Stimulated activated CD8-positive, alpha-beta memory T cell treated with anti-CD3 and anti-CD28 coated beads, Interleukin-7, amount 100 ng/mL, for 4 hours (primary cell): ENCODE measurements at places on chromosomes 6 and 20.

DNA sequence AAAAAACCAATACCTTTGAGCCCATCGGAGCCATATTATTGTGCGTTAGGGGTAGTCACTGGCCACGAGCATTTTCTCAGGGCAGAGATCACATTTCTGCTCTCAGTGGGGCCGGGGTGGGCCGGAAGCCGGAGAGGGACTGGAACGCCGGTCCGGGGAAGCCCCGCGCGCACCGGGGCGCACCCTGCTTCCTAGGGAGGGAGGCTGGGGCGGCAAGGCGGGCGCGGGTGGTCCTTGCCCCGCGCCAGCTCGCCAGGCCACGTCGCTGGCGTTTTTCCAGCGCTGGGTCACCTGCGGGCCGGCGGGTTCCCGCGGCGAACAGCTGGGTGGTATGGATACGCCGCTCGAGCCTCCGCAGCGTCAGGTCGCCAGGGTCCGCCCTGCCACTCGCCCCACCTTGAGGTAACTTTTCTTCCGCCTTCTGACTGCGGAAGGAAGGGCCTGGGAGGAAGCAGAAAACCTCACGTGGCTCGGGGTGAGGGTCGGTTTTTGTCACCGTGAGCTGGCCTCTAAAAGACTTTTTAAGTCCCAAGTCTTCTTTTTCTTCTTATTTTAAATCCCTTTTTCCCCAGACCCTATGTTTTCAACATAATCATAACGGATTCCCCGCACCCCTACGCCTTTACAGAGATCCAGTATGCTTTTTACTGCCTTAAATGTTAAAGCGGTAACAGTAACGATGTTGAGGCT lies 2.7 kb upstream of the EEF1A1 start:
- DNase-seq: peak; percentile 60

DNA sequence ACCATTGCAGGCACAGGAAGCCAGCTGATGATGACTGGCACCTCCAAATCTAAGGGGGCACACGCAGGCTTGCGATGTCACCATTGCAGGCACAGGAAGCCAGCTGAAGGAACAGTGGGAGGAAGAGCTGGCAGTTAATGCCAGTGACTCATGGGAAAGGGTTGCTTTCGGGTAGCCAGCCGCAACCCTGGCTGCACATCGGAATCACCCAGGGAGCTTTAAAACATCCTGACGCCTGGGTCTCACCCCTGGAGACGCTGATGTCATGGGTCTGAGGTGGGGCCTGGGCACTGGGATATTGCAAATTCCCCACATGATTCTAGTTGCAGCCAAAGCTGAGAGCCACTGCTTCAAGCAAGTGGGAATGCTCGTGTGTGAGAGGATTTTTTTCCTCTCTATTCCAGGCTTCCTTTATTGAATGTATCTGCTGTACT lies 16.1 kb upstream of the CCN6 start:
- DNase-seq: no peak

DNA sequence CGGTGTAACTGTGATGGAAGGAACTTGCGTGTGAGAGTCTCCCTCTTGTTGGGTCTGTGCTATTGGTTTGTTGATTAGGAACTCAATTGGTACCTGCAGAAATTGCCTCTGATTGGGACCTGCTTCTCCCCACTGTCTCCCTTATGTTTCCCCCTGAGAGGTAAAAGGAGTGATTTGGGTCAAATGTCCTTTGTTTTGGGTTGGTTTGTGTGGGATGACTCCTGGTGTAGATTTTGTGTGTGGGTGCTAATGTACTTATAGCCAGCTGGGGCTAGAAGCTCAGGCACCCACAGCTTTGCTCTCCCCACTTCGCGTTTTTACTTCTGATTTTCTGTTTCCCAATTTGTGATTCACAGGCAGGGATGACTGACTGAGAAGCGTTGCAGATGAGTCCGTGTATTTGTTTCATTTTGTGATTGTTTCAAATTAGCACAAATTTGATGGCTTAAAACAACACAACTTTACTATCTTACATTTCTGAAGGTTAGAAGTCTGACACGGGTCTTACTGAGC lies 79.1 kb downstream of the UTRN start:
- no peak for DNase-seq

DNA sequence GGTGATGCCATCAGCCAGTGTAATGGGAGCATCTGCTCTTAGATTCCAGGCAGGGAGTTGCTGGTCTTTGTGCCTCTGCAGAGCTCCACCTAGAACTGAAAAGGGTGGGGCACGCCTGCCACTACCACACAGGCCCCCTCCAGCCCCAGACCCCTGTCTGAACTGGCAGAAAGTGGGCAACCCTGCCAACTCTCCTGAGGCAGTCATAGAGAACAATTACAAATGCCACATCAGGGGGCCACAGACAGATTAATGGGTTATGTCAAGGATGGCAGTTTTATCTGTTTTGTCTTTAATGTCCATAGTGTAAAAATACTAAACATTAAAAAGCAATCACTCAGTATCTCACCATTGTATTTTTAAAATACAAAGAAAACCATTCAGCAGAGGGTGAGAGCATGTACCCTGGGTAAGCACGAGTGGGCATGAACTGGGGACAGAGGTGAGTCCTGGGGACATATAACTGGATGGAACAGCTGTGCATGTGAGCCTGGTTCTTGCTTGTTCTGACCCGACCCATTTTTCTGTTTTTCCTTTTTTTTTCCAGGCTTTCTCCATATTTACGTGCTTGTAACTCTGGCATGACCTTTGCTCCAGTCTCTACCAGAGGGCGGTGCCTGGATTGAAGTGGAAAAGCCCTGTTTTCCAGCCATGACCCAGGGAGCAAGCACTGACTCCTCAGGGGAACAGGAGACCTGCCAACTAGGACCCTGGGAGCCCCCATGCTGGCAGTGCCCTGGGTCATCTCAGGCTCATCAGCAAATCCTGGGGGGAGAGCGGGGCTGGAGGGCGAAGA lies 8.2 kb downstream of the TRAF3IP2 start:
- no peak for DNase-seq

GRCh38 chr6:160260803-160261450 lies 2.3 kb upstream of the SLC22A2 start:
- DNase-seq: no peak

DNA sequence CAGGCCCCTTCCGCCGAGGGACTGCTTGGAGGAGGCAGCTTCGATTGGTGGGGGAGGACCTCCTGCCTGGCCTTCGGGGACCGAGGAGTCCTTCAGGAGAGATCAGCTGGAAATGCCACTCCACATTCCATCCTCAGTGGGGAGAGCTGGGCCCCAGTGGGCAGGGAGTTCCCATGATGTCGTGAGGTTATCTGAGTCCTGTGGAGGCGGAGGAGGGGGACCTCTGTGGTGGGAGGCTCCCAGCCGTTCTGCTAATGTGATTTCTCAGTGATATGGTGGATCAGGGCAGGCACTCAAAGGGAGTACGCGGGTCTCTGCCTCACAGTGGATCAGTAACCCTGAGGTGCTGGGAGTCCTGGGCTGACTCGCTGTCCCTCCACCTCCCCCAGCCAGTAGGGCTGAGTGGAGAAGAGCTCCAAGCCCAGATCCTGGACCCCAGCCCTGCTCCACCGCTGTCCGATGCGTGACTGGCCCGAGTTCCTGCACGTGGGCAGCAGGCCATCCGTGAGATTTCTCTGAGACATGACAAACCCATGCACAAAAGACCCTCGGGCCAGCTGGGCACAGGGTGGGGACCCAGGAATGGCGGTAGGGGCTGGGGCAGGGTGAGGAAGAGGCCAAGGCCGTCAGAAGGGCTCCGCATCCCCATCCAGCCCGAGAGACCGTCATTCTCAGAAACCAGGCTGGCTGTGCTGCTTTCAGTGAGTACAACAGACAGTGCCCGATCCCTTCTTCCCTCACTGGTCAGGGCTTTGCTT lies 195.8 kb downstream of the TAF4 start:
- no peak for DNase-seq

GRCh38 chr20:52500157-52500556 lies 308.6 kb upstream of the ZFP64 start:
- no peak for DNase-seq
